ENCODE measurements at places on chromosomes 3 and 15.

DNA sequence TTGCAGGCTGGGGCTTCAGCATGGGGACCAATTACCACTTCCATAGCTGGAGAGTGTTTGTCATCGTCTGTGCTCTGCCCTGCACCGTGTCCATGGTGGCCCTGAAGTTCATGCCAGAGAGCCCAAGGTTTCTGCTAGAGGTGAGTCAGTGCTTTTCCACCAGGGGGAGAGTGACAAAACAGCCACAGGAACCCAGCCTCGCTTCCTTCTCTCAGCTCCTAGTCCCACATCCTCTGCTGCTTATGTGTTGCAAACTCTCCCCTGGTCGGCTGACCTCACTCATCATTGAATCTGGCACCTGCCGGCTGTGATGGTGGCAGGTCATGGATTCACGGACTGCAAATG is 158.3 kb downstream of the SV2B start:
- no peak for DNase-seq

- no peak for DNase-seq
Measured at GRCh38 chr15:55230051-55230670, 33.4 kb upstream of the RSL24D1 start.

DNA sequence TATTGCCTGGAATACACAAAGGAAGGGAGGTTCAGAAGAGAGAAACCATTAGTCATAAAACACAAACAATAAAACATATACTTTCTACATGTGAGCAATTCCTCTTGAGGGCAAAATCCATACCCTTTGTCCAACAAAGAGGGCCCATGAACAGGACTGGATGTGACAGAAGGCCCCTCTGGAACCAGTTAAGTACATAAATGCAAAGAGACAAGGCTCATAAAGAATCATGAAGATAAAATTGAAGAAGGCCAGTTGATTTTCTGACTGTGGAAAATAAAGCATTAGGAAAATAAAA is 58.3 kb upstream of the CPOX start:
- no peak for DNase-seq

GRCh38 chr15:76440441-76440840 is 103.9 kb downstream of the ISL2 start:
- no peak for DNase-seq
